ENCODE measurements at places on chromosomes 4 and X.

- no peak for DNase-seq
Observed at GRCh38 chr4:70591955-70592582, at the start of gene AMBN. Gene AMBN (plus strand): TSS chr4:70592256. CDS start chr4:70592359, 103 bp downstream.

DNA sequence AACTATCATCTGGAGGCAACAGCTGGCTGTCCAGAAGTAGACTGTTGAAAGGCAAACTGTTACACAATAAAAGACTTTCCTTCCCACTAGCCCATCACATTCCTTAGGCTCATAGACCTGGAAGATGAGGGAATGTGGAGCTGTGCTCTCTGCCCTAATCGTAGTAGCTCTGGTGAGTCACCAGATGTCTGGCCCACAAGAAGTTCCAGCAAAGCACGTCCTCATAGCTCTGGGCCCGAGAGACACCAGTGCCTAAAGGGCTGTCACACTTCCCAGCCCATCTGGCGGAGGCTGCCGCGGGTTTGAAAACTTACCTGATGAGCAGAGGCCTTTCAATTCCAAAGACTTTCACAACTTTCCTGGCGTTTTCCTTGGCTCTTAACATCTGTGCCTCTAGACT lies 81.7 kb upstream of the STOX2 start:
- DNase-seq, result no peak

GRCh38 chr4:154731756-154732155 lies 12.0 kb upstream of the LRAT start:
- DNase-seq, result no peak

DNA sequence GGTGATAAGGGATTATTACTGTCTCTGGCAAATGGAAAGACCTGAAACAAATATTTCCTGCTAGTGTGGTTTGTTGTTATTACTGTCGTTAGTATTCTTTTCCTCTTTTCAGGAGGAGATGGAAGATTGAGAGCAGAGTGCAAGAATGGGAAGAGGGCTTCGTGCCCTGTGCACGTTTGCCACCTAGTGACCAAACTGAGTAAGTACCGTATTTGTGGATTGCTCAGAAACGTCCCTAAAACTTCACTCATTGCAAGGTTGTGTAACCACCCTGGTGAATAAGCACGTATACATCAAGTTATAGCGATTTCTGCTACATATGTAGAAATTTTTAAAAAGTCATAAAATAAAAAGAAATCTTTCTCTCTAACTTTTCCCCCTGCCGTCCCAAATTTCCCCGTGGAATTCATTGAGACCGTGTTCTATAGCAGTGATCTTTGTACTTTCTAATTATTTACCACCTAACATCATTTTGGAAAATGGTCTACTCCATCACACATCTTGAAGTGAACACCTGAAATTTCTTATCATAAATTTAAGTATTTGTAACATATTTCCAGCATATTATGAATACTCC lies 24.3 kb downstream of the LINC00632 start:
- no peak for DNase-seq

GRCh38 chrX:139332441-139332840 lies 198.1 kb upstream of the F9 start:
- no peak for DNase-seq

DNA sequence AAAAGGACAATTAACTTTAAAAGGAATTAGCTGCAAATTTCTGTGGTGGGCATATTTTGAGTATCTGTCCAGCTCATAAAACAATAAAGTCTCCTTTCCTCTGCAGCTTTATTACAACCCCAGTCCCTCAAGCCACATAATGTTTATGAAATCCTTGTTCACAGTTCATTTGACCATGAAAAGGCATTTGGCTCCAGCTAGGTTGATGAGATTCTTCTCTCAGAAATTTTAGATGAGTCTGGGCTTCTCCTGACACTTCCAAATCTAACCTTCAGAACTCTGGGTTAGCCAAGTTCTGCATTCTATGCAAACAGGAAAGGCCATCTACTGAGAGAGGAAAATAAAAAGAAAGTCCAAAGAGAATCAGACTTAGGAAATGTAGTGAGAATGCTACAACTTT lies 156.8 kb downstream of the GRXCR1 start:
- no peak for DNase-seq

- DNase-seq, result no peak
Observed at GRCh38 chr4:4781936-4782707, 77.3 kb upstream of the MSX1 start.

- no peak for DNase-seq
Observed at GRCh38 chr4:26199596-26199995, 121.2 kb upstream of the RBPJ start.

DNA sequence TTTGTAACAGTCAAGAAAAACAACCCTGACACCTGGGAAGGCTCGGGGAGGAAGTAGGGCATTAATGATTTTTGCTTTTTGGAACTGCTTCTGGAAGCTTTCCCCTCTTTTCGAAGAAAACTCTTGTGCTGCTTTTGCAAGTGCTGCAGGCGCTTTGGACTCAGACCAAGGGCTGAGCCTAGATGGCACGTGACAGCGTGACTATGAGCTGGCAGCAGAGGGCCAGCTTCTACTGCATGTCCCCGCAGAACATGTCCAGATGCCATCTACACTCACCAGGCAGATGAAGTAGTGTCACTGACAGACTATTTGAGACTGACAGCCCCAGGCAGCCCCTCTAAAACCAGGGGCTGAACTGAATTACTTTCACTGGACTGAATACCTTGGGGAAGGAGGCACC lies 6.2 kb downstream of the NR0B1 start:
- DNase-seq, result no peak

DNA sequence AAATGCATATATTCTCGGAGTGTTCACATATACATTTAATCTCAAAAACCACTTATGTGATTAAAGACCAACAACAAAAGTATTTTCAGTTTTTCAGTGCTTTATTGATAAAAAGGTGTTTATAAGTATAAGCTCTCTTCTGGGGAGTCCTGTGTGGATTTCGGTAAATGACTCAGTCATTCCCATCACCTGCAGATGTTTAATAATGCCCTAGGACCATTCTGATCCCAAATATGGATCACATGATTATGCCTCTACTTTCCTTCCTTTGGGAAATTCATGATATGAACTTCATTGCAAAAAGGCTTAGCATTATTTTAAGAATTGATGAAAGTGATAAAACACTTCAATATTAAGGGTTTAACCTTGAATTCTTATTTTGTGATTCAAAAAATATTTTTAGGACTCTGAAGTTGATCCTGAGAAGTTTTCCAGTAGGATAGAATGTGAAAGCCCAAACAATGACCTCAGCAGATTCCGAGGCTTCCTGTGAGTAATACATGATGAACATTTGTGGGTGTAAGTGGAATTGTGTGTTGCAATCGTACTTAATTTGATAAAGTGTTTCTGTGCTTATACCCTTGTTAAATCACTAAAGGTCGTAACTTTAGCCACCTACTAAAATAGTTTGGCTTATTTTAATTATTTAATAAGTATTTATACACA lies 40.2 kb downstream of the ATP10D start:
- no peak for DNase-seq

- no peak for DNase-seq
Observed at GRCh38 chrX:155055494-155055893, 15.4 kb downstream of the CMC4 start.

DNA sequence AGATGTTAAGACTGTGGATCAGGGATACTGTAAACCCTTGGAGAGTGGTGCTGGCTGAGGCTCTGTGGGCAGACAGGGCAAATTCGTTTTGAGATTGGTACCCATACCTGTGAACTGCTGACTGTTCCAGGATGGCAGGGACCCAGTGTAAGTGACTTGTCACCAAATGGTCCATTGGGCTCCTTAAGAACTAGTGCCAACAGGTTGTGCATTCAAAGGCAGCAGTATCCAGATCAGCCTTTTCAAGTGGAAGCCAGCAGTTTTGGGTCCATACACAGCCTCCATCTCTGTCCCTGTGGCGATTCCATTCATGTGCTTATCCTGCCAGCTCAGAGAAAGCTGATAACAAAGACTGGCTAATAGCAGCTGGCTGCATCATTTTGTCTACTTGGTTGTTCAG lies 84.0 kb upstream of the SCOC start:
- no peak for DNase-seq

DNA sequence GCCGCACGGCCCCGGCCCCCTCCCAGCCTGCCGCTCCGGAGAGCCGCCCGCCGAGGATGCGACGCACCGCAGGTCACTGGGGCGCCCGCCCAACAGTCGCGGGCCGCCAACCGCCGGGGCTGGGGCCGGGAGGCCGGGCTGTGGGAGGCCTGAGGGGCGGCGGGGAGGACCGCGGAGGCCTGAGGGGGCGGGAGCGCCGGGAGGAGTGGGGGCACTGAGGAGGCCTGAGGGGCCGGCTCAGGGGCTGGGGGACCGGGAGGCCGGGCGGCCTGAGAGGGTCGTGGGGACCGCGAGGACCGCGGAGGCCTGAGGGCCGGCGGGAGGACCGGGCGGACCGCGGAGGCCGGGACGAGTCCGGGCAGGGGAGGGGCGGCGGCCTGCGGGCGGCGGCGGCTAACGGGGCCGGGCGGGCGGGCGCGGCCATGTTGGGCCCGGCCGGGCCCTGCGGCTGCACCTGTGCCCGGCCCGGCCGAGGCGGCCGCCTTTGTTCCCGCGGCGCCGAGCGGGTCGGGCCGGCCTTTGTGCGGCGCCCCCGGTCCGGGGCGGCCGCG lies 353 bp downstream of the NSD2 start:
- DNase-seq, result no peak

GRCh38 chr4:59650861-59651260 lies 1549.3 kb upstream of the ADGRL3 start:
- DNase-seq, result no peak

GRCh38 chr4:174152717-174153466 lies 130.6 kb downstream of the FBXO8 start:
- no peak for DNase-seq

- no peak for DNase-seq
Observed at GRCh38 chrX:29662101-29662500, 553.3 kb upstream of the MAGEB2 start.

DNA sequence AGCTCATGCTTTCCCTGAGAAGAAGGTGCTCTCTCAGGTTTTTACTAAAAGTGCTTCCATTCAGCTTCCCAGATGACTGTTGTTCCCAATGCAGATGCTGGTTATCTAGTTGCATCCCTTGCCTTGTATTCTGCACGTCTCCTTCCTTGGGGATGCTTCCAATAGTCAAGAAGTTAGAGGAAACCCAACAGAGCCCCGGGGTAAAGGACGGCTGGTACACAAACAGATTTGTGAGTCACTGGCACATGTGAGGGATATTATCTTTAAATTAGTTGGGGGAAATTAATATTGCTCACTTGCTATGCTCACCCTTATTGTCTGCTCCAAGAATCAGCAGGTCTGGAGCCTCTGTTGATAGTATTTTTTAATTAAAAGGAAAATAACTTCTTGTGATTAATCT lies 465.2 kb upstream of the BOD1L1 start:
- no peak for DNase-seq

- no peak for DNase-seq
Observed at GRCh38 chr4:8347660-8348059, 78.1 kb downstream of the HTRA3 start.

DNA sequence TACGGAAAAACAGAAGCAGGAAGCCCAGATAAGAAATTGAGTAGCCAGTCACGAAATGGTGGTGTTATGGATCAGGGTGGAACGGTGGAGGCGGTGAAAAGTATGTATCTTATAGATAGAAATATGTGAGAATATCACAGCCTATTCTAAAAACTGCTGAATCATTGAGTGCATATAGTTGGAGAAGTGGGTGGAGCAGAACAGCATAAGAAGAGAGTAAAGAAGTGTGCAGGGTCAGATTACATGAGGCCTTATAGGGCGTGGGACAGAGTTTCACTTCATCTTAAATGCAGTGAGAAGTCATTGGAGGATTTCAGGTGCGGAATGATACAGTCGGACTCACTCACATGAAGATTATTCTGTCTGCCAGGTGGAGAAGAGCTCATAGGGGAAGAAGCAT lies 293.1 kb downstream of the TRIML1 start:
- DNase-seq, result no peak

DNA sequence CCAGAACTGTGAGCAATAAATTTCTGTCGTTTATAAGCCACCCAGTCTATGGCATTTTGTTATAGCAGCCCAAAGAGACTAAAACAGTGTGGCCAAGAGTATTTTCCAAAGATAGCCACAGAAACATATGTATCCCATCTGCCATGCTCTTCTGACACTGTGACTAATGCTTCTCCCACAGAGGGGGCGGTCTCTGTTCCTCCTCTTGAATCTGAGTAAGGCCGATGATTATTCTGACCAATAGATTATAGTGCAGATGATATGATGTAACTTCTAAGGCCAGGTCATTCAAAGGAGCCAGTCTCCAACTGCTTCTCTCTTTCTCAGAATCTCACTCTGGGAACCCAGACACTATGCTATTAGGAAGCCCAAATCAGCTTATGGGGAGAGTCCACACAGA lies 570.7 kb downstream of the BCOR start:
- no peak for DNase-seq

GRCh38 chr4:160224049-160224448 lies 1121.2 kb downstream of the RAPGEF2 start:
- no peak for DNase-seq

GRCh38 chr4:152072906-152073305 lies 312.1 kb upstream of the GATB start:
- DNase-seq, result no peak

DNA sequence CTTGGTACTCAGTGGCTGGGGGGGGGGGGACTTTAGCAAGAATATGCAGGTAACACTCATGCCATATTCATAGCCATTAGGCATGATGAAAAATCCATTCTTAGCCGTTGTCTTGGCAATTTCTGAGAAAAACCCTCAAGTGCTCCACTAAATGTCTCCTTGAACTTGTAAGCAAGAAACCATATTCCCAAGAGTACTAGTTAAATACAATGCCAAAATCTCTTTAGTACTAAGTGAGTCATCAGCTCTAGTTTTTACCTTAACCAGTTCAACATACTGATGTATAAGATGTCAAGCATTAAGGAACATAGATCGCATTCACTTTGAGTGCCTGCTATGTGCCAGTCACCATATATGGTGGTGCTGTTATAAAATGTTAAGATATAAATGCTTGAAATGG lies 27.5 kb downstream of the UBE2D3 start:
- DNase-seq, result no peak
